ENCODE measurements at places on chromosomes 12 and 14. TPM values are rescaled to one million over a fixed set of nuclear protein-coding genes. Genes with fewer than 3 reads are reported as not detected.

CSRP2 gene
- total RNA-seq: not detected

INHBC gene
- not detected for total RNA-seq

MUCL1 gene
- total RNA-seq: not detected

TAS2R50 gene
- 12.0 TPM for total RNA-seq

RASSF3 gene
- total RNA-seq: 27.4 TPM

SIX6 gene
- not detected for total RNA-seq

AMN gene
- total RNA-seq: 7.7 TPM

GPRC5D gene
- total RNA-seq: not detected

OAS1 gene
- 23.6 TPM for total RNA-seq

LMNTD1 gene
- total RNA-seq: not detected

GRCh38 chr12:14340371-14340770 lies 25.1 kb upstream of the ATF7IP start:
- no peaks in the 10 kb centered on the region for H3K4me1 ChIP-seq
- no peak overlapping the region for H3K4me3 ChIP-seq
- H3K27ac ChIP-seq: no peak overlapping the region
- no peak for DNase-seq

DNA sequence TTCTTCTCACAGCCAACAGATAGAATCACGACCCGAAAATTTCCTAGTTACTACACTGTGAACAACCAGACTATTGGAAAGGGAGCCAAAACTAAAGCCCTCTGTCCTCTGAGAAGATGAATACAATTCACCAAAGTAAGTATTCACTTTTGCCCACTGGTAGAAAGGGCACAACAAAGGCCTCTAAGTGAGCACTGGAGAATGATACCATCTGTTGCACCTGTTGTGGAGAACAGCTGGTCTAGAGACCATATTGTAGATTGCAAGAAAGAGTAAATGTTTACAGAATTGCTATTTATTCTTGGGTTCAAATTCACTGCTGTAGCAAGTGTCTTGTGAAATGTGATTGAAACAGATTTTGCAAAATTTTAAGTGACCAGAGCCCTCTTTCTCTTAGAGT lies 46.9 kb upstream of the ANO6 start:
- no peak for DNase-seq
- H3K4me3 ChIP-seq: no peak overlapping the region
- H3K27me3 ChIP-seq: no peaks in the 10 kb centered on the region
- no peaks in the 10 kb centered on the region for H3K36me3 ChIP-seq

DNA sequence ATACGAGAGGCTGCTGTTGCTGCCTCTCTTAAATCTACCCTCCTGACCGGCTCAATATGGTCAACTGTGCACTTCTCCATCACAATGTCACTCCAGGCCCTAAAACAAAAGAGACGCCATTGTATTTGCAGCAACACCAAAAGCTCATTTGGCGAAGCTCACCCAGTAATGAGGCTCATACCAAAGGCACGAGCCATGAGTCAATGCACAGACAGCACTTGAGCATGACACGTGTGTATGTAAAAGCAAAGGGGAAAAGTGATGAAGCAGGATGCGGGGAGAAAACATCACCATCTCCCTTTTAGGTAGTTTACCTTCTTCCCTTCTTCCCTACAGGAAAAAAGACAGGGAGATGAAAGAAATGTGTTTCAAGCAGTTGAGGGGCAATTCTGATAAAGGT lies 150.3 kb downstream of the FOXN3 start:
- no peaks in the 10 kb centered on the region for H3K4me1 ChIP-seq
- no peaks in the 10 kb centered on the region for H3K27me3 ChIP-seq
- H3K27ac ChIP-seq: no peak overlapping the region
- H3K4me3 ChIP-seq: no peak overlapping the region
- DNase-seq: no peak

- no peak overlapping the region for H3K27ac ChIP-seq
- no peaks in the 10 kb centered on the region for H3K4me1 ChIP-seq
Measured at GRCh38 chr12:69368171-69368570, 8.6 kb downstream of the YEATS4 start.

DNA sequence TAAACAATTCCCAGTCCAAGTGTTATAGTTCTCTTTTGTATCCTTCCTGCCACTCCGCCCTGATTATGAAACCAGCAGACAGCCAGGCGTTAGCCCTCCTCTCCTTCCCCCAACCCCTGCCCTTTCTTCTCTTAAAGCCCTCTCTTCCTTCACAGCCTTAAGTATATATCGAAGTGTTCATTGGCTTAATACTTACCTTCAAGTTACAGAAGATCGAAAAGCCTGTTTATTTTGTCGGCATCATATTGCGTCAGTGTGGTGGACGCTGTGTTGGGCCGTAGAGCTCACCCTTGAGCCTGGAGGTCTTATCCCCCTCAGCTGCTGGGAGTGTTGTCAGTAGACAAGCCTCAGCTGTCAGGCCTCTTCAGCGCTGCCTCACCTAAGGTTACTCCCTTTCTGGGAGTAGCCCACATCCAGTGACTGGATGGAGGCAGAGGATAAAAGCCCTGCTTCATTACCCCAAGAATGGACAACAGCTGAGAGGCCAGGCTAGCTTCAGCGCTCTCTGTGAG lies 36.2 kb downstream of the CMAS start:
- no peak overlapping the region for H3K27ac ChIP-seq
- no peak for DNase-seq
- H3K27me3 ChIP-seq: no peaks in the 10 kb centered on the region
- no peaks in the 10 kb centered on the region for H3K4me1 ChIP-seq
- no peaks in the 10 kb centered on the region for H3K36me3 ChIP-seq

GRCh38 chr12:56129206-56129941 lies 1.3 kb downstream of the ESYT1 start:
- no peaks in the 10 kb centered on the region for H3K27me3 ChIP-seq
- H3K27ac ChIP-seq: peak overlapping the region; percentile 13
- peak; percentile 84 for DNase-seq
- peaks cover 28% of the 10 kb centered on the region for H3K4me1 ChIP-seq
- peaks cover 28% of the 10 kb centered on the region for H3K36me3 ChIP-seq

DNA sequence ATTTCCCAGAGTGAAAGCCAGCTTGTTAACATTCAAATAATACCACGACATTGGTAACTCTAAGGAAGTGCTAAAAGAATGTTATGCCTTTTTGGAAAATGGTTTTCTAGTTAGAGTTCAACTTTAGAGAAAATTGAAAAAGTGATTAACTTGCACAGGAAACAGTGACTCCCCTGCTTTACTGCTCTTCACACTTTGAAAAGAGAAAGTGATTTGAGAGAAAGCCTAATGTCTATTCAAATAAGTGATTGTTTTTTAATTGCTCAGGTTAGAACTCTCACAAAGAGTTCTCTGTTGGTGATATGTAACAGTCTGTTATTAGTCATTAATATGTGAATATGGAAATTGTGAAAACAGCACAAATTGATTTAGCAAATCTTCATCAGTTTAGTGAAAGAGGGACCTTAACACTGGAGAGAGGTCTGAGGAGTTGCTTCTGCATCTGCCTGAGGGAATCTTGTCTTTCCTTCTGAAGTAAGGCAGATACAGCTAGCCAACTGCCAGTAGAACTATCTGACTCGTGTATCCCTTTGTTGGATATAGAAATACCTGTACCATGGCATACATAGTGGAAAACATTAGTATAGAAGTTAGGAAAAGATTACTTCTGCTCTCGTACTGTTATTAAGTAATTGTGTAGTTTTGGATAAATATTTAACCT lies 25.5 kb downstream of the ATF7IP start:
- H3K36me3 ChIP-seq: peaks cover 29% of the 10 kb centered on the region
- H3K27ac ChIP-seq: peak overlapping the region; percentile 58
- peaks cover 76% of the 10 kb centered on the region for H3K4me1 ChIP-seq
- H3K27me3 ChIP-seq: no peaks in the 10 kb centered on the region
- DNase-seq: no peak

DNA sequence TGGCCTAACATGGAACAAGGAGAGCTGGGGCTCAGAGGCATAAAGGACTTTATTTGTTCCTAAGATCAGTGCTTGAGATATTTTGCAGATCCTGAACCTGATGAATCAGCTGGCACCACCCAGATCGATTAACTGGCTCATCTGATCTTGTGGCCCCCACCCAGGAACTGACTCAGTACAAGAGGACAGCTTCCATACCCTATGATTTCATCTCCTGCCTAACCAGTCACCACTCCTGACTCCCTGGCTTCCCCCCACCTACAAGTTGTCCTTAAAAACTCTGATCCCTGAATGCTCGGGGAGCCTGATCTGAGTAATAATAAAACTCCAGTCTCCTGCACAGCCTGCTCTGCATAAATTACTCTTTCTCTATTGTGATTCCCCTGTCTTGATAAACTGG lies 5.1 kb downstream of the C12orf56 start:
- no peak overlapping the region for H3K4me3 ChIP-seq
- H3K36me3 ChIP-seq: no peaks in the 10 kb centered on the region
- no peak for DNase-seq
- H3K27me3 ChIP-seq: no peaks in the 10 kb centered on the region
- H3K4me1 ChIP-seq: no peaks in the 10 kb centered on the region

DNA sequence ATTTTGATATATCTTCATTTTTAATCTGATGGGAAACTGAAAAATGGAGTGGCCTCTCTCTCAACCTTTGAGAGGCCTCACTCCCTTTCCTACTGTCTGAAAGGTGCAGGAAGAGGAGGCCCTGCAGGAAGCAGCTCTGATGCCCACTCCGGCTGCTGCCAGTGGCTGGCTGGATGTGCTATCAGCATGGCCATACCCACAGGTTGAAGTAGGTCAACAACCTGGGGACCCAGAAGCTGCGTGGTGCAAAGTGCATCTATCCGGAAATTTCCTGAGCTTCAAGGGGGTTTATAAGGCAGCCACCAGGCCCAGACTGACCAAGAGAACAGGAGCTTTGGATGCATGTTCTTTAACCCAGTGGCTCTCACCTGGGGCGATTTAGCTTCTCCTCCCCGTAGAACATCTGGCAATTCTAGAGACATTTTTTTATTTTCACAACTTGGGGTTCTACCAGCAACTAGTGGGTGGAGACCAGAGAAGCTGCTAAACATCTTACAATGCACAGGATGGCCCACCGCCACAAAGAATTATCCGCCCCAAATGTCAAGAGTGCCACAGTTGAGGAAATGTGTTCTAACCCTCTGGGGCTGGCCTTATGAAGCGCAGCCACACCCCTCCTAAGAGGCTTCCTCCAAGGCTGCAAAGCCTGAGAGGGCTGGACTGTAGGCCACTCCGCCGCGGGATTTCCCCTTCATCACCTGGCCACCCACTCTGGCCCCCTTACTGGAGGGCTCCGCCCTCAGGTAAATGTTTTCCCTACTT lies 8.2 kb upstream of the BATF start:
- no peak overlapping the region for H3K4me3 ChIP-seq
- peaks cover 23% of the 10 kb centered on the region for H3K4me1 ChIP-seq
- no peak overlapping the region for H3K27ac ChIP-seq
- no peaks in the 10 kb centered on the region for H3K36me3 ChIP-seq
- H3K27me3 ChIP-seq: 0 out of 2 replicates have a peak, but pooled peaks cover 6% of the 10 kb centered on the region

GRCh38 chr14:49928015-49928414 lies 35.1 kb downstream of the ARF6 start:
- no peak overlapping the region for H3K4me3 ChIP-seq
- peaks cover 8% of the 10 kb centered on the region for H3K4me1 ChIP-seq
- H3K36me3 ChIP-seq: no peaks in the 10 kb centered on the region
- H3K27ac ChIP-seq: no peak overlapping the region
- DNase-seq: no peak

- H3K27ac ChIP-seq: no peak overlapping the region
- no peak for DNase-seq
- H3K36me3 ChIP-seq: no peaks in the 10 kb centered on the region
- H3K4me1 ChIP-seq: no peaks in the 10 kb centered on the region
- H3K27me3 ChIP-seq: no peaks in the 10 kb centered on the region
Measured at GRCh38 chr12:85996280-85996679, 122.2 kb downstream of the NTS start.

- DNase-seq: no peak
- no peak overlapping the region for H3K4me3 ChIP-seq
- no peaks in the 10 kb centered on the region for H3K27me3 ChIP-seq
- peaks cover 29% of the 10 kb centered on the region for H3K4me1 ChIP-seq
Measured at GRCh38 chr12:27785882-27786570, 6.0 kb upstream of the MANSC4 start.

DNA sequence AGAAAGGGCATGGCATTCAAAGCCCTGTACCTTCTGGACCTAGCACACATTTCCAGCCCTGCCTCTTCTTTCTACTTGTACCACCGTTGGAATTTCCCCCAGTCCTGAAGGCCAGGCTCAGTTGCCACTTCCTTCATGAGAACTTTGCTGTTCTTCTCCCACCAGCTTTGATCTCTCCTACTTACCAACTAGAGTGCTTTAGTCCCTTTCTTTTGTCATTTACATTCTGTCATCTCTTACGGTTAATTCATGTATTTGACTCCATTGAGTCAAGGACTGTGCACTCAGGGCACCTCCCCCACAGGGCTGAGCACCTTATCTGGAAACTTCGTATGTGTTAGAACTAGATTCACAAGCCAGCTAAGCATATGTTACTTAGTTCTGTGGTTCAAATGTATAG lies 26.3 kb downstream of the BICDL1 start:
- peaks cover 35% of the 10 kb centered on the region for H3K4me1 ChIP-seq
- no peak overlapping the region for H3K4me3 ChIP-seq
- peaks cover 5% of the 10 kb centered on the region for H3K36me3 ChIP-seq
- H3K27me3 ChIP-seq: no peaks in the 10 kb centered on the region

- no peak overlapping the region for H3K4me3 ChIP-seq
- H3K4me1 ChIP-seq: peaks cover 17% of the 10 kb centered on the region
- no peak for DNase-seq
- no peaks in the 10 kb centered on the region for H3K36me3 ChIP-seq
Measured at GRCh38 chr12:100840748-100841147, 46.2 kb downstream of the ANO4 start.

- H3K4me1 ChIP-seq: no peaks in the 10 kb centered on the region
- H3K36me3 ChIP-seq: no peaks in the 10 kb centered on the region
- no peak for DNase-seq
- H3K27me3 ChIP-seq: no peaks in the 10 kb centered on the region
- no peak overlapping the region for H3K4me3 ChIP-seq
Measured at GRCh38 chr14:63200767-63201166, 3.5 kb upstream of the RHOJ start.

DNA sequence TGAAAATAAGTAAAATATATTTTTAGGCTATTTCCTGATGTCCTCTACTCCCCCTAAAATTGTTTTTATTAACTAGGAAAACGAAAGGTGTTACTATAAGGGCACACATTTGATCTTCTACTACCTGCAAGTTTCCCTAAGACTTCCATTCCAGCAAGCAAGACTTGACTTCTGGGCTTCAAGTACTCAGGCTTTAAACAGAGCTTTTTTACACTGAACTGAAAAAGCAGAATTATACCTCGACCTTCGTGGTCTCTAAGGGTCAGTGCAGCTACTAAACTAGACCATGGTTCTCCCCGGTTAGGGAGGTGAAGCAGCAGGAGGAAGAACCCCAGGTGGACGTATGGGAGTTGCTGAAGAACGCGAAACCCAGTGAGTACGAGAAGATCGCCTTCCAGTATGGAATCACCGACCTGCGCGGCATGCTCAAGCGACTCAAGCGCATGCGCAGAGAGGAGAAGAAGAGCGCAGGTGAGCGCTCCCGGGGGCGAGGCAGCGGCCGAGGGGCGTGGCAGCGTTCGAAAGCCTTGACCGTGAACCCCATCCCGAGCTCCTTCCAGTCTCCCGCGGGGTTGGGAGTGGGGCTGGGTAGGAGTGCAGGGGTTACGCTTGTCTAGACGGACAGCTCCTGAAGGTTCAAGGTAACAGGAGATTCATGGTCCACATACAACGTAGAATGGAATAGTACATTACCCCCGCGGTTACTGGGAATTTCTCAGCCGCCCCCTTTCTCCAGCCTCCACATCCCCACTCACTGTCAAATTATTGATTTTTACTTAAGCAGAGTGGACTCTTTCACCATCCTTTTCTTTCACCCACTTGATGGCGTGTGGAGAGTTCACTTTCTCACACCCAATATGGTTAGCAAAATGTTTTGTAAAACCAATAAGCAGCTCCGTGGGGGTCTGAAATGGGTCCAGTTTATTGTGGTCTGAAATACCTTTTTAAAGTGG lies 47.6 kb downstream of the MYBPC1 start:
- H3K4me1 ChIP-seq: no peaks in the 10 kb centered on the region
- DNase-seq: no peak
- no peak overlapping the region for H3K27ac ChIP-seq
- H3K27me3 ChIP-seq: no peaks in the 10 kb centered on the region
- H3K36me3 ChIP-seq: no peaks in the 10 kb centered on the region
- no peak overlapping the region for H3K4me3 ChIP-seq

Data from Karpas-422 (cell line).